ENCODE measurements at places on chromosomes 16 and 17.

- DNase-seq, result no peak
Observed at GRCh38 chr16:56972403-56973293, 10.9 kb downstream of the CETP start.

GRCh38 chr16:46762583-46762982, 14.4 kb upstream of the MYLK3 start:
- DNase-seq, result no peak

GRCh38 chr17:33924104-33924503, 331.0 kb upstream of the CCL2 start:
- no peak for DNase-seq

DNA sequence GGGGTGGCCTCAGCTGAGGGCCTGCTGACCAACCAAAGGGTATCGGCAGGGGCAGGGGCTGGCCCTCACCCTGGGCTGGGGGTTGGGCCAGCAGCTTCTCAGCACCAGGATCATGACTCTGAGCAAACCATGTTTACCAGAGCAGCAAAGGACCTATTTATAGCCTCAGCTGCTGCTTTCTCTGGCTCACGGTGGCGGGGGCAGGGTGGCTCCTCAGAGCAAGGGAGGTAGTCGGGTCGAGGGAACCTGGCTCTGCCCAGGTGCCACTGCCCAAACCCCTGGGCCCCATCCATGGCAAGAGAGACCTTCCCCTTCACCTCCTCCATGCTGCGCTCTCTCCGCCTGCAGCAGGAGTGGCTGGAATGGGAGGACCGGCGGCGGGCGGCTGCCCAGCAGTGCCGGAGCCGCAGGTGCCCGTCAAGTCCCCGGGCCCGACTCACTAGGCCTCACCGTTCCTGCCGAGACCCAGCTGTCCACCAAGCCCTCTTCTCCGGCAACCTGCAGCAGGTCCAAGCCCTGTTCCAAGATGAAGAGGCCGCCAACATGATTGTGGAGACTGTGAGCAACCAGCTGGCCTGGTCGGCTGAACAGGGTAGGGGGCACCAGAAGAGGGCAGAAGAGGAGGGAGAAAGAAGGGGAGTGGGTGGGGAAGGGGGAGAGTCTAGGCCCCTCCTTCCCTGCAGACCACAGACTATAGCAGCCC, at the start of gene ASB16:
Gene ASB16, plus strand, starts transcription at position 206 of the 703 bp plus-strand sequence. Its CDS starts 86 bp downstream, at position 292.
- no peak for DNase-seq

GRCh38 chr17:57433452-57433851, 177.1 kb downstream of the MSI2 start:
- no peak for DNase-seq

DNA sequence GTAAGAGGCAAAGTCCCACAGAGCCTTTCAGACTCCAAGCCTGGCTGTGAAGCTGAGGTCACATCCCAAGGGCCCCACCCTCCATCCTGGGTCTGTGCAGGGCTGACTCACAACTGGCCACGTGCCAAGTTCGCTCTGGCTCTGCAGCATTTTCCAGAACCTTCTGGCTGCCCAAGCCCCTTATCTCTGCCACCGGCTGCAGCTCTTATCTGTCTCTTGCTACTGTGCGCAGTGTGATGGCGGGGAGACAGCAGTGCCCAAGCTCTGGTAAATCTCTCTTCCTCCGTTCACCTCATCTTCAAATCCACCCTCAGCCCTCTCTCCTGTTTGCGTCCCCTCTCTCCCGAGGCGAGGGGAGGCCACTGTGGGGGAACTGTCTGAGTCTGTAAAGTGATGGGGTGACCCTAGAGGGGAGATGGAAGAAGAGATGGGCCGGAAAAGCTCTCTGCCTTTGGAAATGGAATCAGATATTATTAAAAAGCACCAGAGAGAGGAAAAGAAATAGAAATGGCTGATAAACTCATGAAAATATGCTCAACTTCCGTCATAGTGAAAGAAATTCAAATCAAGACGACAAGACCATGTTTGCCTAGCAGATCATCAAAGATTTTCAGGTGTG, 162.7 kb upstream of the CDC42EP4 start:
- no peak for DNase-seq

DNA sequence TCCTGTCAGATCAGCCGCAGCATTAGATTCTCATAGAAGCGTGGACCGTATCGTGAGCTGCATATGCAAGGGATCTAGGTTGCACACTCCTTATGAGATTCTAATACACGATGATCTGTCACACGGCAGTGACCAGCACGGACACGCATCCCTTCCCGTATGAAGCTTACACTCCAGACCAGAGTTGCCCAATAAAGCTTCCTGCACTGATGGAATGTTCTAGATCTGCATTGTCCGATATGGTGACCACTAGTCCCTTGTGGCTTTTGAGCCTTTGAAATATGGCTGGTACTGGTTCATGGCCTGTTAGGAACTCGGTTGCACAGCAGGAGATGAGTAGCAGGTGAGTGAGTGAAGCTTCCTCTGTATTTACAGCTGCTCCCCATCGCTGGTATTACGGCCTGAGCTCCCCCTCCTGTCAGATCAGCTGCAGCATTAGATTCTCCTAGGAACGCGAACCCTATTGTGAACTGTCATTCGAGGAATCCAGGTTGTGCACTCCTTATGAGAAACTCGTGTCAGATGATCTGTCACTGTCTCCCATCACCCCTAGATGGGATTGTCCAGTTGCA, 49.8 kb upstream of the ZCCHC14 start:
- no peak for DNase-seq

DNA sequence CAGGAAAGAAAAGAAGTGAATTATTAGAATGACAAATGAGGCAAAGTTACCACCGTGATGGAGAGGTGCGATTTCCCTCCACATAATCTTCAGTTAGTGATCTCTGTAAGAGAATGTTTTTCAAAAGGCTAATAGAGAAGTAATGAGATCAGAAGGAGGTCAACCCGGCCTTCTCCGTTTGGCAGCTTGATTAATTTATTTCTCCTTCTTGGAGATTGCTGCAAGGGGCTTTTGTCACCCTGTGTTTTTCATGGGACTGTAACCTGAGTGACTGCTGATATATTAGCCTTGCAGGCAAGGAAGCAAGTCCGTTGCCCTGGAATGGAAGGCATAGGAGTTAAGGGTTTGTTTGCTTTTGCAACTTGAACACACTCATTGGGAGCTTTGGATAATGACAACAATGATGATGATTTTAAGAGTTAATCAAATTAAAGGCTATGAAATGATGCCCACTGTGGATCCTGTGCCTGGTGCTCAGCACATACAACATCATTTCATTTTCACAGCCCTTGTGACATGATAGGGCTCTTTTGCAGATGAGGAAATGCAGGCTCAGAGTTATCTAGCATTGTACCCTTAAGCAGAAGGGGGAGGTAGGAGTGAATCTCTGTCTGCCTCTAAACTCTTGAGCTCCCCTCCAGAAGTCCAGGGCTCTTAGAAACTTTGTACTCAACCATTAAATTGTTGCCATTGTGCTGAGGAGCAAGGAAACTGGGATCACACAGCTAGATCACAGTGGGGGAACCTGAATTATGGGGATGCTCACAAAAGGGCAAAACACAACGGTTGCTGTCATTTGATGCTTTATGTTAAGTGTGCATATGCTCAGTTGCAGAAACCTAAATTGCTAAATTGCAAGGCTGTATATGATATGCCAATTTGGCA, 226.3 kb downstream of the WWOX start:
- no peak for DNase-seq

GRCh38 chr17:1727876-1728630, 3.5 kb downstream of the WDR81 start:
- no peak for DNase-seq

- DNase-seq, result no peak
Observed at GRCh38 chr16:4610011-4611005, 4.4 kb downstream of the UBALD1 start.

- no peak for DNase-seq
Observed at GRCh38 chr17:78225088-78225865, 6.2 kb upstream of the TMEM235 start.

DNA sequence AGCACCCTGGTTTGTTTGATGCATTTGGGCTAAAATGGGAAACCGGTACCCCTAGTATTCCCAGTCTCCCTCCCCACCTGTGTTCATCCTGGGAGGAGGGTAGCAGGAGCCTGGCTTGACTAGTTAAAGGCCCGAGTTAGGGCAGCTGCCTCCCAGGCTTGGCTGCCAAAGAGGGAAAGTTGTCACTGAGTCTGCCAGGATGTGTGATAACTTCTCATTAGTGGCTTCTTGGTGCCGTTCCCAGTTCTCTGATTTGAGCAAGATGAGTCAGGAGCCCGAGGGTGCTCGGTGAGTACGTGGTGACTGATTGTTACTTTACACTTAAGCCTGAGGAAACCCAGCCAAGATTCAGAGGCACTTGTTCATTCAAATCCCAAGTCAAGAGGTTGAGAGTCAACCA, 2.5 kb downstream of the KRT32 start:
- DNase-seq, result no peak

DNA sequence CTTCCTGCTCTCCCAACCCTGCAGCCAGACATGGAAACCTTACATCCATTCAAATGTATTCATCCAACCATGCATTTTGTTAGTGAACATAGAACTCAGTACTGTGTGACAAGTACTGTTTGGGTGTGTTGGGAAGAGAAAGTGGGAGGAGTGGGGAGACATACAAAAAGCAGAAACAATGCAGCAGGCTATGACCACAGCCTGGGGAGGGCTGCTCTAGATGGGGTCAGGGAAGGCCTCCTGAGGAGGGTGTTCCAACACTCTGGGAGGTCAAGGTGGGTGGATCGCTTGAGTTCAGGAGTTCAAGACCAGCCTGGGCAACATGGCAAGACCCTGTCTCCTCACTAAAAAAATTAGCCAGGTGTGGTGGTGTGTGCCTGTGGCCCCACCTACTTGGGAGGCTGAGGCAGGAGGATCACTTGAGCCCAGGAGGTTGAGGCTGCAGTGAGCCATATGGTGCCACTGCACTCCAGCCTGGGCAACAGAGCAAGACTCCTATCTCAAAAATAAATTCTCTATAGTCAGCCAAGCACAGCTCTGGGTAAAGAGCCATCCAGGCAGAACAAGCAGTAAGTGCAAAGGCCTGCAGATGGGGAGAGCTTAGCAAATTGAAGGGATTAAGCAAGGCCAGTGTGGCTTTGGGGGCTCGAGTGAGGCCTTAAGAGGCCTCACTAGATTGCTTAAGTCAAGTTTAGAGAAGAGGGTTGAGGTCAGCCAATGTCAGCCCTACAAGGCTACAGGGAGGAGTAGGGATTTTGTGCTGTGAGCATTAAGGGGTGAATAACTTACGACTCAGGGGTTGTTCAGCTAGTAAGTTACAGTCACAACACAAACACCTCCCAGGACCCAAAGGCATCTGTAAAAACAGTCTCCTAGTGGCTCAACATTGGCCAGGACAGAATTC, 5.5 kb downstream of the SLC13A2 start:
- no peak for DNase-seq

DNA sequence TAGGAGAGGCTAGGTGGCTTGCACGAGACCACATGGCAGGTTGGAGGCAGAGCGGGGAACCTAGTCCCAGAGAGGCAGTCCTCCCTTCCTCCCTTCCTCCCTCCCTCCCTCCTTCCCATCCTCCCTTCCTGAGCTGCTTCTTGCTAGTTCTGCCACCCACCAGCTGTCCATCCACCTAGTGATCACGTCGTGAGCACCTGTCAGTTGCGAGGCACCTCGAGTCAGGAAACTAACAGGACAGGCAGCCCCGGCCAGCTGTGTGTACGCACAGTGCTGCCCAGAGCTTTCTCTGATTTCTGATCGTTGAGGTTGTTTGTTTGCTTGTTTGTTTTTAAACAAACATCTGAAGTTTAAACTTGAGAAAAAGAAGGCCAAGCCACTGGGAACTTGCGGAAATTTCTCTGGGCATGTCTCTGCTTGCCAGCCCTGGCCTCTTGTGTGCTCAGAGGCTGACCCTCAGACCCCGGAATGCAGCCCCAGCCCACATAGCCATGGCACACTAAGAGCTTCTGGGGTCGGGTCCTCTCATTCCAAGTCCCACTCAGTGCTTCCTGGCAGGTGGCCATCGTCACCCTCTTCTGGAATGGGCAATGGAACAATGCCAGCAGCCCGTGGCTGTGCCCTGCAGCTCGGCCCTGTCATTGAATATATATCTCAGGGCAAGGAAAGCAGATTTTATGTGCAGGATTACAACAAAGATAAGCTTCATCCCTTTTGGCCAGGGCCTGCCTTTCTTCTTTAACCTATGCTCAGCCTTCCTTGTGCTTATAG, 174.0 kb downstream of the KATNIP start:
- no peak for DNase-seq

DNA sequence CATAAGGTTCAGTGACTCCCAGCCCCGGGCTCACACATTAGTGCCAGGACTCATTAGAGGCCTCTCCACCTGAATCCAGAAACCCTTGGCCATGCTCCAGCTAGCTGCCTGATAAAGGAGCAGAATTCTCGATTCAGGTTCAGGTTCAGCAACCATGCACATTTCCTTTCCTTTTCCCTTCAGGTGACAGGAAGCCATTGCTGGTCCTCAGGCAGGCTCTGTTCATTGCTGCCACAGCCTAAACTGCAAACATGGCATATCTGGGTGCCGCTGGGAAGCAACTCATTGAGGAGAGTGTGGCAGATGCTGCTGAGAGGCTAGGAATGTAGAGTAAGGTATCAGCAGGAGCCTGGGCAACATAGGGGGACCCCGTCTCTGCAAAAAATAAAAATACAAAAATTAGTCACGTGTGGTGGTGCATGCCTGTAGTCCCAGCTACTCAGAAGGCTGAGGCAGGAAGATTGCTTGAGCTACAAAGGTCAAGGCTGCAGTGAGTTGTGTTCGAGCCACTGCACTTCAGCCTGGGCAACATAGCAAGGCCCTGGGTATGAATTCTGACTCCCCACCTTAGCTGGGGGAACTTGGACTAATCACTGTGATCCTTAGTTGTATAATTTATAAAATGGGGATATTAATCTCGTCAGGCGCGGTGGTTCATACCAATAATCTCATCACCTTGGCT, 28.7 kb downstream of the ARL4D start:
- no peak for DNase-seq

DNA sequence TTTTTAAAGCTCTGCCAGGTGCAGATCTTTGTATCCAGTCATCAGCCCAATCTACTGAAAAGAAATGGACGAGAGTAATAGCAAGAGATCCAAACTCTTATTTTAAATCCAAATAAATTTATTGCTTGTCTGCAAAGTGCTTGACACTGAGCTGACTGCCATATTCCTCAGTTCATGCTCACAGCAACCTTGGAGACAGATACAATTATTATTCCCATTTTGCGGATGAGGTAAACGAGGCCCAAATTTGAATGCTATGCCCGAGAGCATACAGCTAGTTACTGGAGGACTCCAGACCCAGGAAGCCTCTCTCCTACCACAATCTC, 620 bp downstream of the NOB1 start:
- no peak for DNase-seq

DNA sequence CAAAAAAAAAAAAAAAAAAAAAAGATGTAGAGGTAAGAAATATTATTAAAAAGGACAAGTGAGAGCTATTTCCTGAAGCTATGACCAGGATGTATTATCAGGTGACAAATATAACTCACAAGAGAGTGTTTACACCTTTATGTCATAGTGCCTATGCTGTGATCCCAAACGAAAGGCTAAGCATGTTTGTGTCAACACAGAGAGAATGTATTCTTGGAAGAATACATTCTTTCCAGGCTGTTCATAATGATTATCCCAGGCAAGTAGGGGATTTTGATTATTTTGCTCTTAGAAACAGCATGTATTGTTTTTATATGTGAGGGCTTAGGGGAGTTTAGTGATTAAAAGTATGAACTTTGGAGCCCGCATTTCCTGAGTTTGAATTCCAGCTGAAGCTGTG, 175.0 kb downstream of the SPECC1 start:
- no peak for DNase-seq

GRCh38 chr17:78766743-78767294, 15.3 kb downstream of the CYTH1 start:
- no peak for DNase-seq

- DNase-seq, result no peak
Observed at GRCh38 chr17:38783227-38783626, 16.1 kb downstream of the PIP4K2B start.
